Heart right ventricle (tissue), 16 donors: ENCODE measurements at places on chromosomes 12 and 14. TPM values are rescaled to one million over a fixed set of nuclear protein-coding genes. Genes with fewer than 3 reads are reported as not detected.

The SSTR1 gene
- 1.3 TPM for total RNA-seq

The A2M gene
- 525 TPM for total RNA-seq

The STYK1 gene
- total RNA-seq = not detected

The OR6C76 gene
- not detected for total RNA-seq

The SPTB gene
- total RNA-seq = 95.1 TPM

The LPAR5 gene
- 3.7 TPM for total RNA-seq

The OVCH1 gene
- total RNA-seq = 0.21 TPM

The ADAM20 gene
- total RNA-seq = 0.76 TPM

The RNASE7 gene
- not detected for total RNA-seq

The SLC5A8 gene
- total RNA-seq = not detected

The PTCSC3 gene
- total RNA-seq = not detected

The BDKRB1 gene
- not detected for total RNA-seq

The DACT1 gene
- 5.5 TPM for total RNA-seq

The PPP2R5E gene
- total RNA-seq = 36.7 TPM

The HOXC10 gene
- total RNA-seq = not detected

The ADGRD1 gene
- 38.2 TPM for total RNA-seq

The ANKRD13A gene
- total RNA-seq = 17.2 TPM

The XRCC3 gene
- total RNA-seq = 1.6 TPM

The SPRYD3 gene
- 49.8 TPM for total RNA-seq

The ZNF605 gene
- total RNA-seq = 13.5 TPM

The USP44 gene
- total RNA-seq = not detected

The TTC9 gene
- 2.4 TPM for total RNA-seq

The CLEC4D gene
- 1.0 TPM for total RNA-seq

The DIO2 gene
- total RNA-seq = 15.9 TPM

The KIF26A gene
- 6.5 TPM for total RNA-seq

The CCDC184 gene
- total RNA-seq = 1.5 TPM

The TCHP gene
- 12.1 TPM for total RNA-seq

The OLR1 gene
- 0.49 TPM for total RNA-seq

The RASSF9 gene
- total RNA-seq = 2.3 TPM

The LTB4R2 gene
- total RNA-seq = 1.3 TPM

The ACSM4 gene
- total RNA-seq = not detected

The PCED1B gene
- total RNA-seq = 0.85 TPM

The RHEBL1 gene
- total RNA-seq = 0.49 TPM

The CCDC177 gene
- not detected for total RNA-seq

The EID3 gene
- total RNA-seq = 1.6 TPM

The EXOC3L4 gene
- total RNA-seq = not detected

The PXMP2 gene
- total RNA-seq = 65.4 TPM

The ISCU gene
- total RNA-seq = 524 TPM

The IL31 gene
- total RNA-seq = not detected

The C3AR1 gene
- total RNA-seq = 5.7 TPM

The ACAD10 gene
- total RNA-seq = 43.4 TPM

The NPFF gene
- total RNA-seq = not detected

The PRH2 gene
- not detected for total RNA-seq

The TSPAN9 gene
- total RNA-seq = 298 TPM

The KRT77 gene
- not detected for total RNA-seq

The SLC6A13 gene
- 3.5 TPM for total RNA-seq

The APOF gene
- not detected for total RNA-seq

The IFNG-AS1 gene
- not detected for total RNA-seq

The NCOR2 gene
- total RNA-seq = 138 TPM

The AP5M1 gene
- 56.6 TPM for total RNA-seq

The TEX52 gene
- not detected for total RNA-seq

The INHBC gene
- total RNA-seq = not detected

The PTHLH gene
- 2.0 TPM for total RNA-seq

The KERA gene
- total RNA-seq = 0.14 TPM

The ERP27 gene
- total RNA-seq = not detected

The BCL2L14 gene
- not detected for total RNA-seq

The FOXG1 gene
- total RNA-seq = not detected

The PPP4R4 gene
- total RNA-seq = 0.13 TPM
